ENCODE measurements at places on chromosomes 12 and 14.
A peak's percentile ranks its signal among the peaks of the same experiment; 100 is the strongest.

GRCh38 chr14:75307700-75308379, 29.2 kb downstream of the FOS start:
- no peaks in the 10 kb centered on the region for H3K27me3 ChIP-seq
- peaks cover 3% of the 10 kb centered on the region for H3K4me1 ChIP-seq

DNA sequence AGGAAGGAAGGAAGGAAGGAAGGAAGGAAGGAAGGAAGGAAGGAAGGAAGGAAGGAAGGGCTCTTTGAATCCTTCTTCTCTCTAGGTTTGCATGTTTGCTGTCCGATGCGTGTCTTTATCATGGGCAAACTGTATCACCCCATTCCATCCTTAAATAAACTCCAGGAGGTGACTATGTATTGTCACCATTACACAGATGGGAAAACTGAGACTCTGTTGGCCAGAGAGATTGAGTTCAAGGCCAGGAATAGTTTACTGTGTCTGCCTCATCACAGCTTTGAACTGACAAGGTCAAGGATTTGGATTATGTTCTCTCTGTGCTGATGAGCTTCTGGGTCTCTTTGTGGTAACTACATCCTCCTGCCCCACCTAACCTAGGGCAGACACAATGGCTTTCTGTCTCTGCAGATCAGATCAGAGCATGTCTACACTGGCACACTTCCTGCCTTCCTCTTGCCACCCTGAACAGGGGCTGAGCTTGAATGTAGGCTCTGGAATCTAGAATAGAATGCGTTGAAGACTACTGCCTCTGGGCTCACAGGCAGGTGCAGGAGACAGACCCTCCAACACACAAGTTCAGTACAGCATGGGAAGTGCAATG, 78.9 kb upstream of the MAP1LC3B2 start:
- no peaks in the 10 kb centered on the region for H3K36me3 ChIP-seq
- no peak overlapping the region for H3K27ac ChIP-seq
- no peak for DNase-seq
- H3K27me3 ChIP-seq, result peaks cover 2% of the 10 kb centered on the region
- H3K4me3 ChIP-seq, result no peak overlapping the region
- H3K4me1 ChIP-seq, result no peaks in the 10 kb centered on the region

- no peaks in the 10 kb centered on the region for H3K36me3 ChIP-seq
- H3K27ac ChIP-seq, result no peak overlapping the region
- no peak for DNase-seq
- peaks cover 7% of the 10 kb centered on the region for H3K27me3 ChIP-seq
These were observed 108.4 kb downstream of the SINHCAF start for GRCh38 chr12:31217356-31218130.

DNA sequence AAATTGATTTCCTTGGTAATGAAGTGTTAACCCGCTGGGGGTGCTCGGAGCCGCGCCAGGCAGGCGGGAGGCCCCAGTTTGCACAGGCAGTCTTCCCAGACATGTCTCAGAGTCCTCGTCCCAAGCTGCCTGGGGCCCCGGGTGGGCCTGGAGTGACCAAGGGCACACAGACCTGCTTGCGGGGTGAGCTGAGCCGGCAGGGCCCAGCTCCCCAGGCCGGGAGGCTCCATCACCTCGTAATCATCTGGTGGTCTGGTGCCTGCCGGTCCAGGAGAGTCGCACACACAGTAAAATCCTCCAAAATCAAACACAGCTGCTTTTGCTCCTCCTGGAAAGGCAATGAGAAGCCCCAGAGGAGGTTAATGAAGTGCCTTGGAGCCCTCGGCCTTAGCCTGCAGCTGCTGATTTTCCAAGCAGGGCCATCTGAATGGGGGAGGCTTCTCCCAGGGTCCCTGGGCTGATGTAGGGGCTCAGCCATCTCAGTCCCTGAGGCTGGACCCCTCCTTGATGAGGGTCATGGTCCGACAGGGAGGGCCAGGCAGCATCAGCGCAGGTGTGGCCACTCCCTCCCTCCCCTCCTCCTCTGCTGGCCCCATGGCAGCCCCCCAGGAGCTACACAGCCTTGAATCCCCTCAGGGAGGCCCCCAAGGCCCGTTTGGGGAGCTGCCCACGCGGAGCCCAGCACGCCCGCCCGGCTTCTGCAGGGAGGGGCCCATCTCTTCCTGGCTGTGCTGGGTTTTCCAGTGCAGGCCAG, 39.4 kb upstream of the FBRSL1 start:
- no peaks in the 10 kb centered on the region for H3K27me3 ChIP-seq
- H3K27ac ChIP-seq, result no peak overlapping the region
- no peaks in the 10 kb centered on the region for H3K4me1 ChIP-seq
- no peak for DNase-seq
- H3K4me3 ChIP-seq, result no peak overlapping the region

- DNase-seq, result peak; percentile 95
- H3K36me3 ChIP-seq, result no peaks in the 10 kb centered on the region
- peak overlapping the region; percentile 88 for H3K27ac ChIP-seq
- H3K4me1 ChIP-seq, result peaks cover 36% of the 10 kb centered on the region
These were observed 5.9 kb upstream of the APOLD1 start for GRCh38 chr12:12779529-12779928.

GRCh38 chr12:57767876-57768275, 998 bp upstream of the CYP27B1 start:
- H3K27ac ChIP-seq, result no peak overlapping the region
- DNase-seq, result no peak
- H3K27me3 ChIP-seq, result peaks cover 35% of the 10 kb centered on the region
- H3K4me3 ChIP-seq, result no peak overlapping the region
- H3K36me3 ChIP-seq, result peaks cover 2% of the 10 kb centered on the region
- H3K4me1 ChIP-seq, result peaks cover 26% of the 10 kb centered on the region

DNA sequence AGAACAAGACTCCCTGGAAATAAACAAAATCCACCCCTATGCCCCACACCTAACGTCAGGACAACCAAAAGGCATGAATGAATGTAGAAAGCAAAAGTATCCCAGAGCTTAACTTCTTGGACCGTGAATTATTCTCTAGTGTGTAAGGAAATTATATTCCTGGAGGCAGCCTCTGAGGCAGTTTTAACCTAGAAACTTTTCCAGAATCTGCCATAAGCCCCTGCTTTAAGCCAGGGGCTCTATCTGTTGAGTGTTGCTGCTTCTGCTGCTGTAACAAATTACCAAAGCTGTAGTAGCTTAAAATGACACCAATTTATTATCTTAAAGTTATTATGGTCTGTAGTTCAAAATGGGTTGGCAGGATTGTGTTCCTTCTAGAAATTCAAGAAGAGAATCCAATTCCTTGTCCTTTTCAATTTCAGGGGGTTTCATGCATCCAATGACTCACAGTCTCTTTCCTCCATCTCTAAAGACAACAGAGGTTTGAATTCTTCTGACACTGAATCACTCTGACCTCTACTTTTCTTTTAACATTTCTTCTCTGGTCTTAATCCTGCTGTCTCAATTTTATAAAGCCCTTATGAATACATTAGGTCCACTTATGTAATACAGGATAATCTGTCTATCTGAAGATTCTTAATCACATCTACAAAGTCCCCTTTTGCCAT, 242.7 kb downstream of the ATXN7L3B start:
- no peaks in the 10 kb centered on the region for H3K36me3 ChIP-seq
- H3K27ac ChIP-seq, result peak overlapping the region; percentile 29
- H3K4me3 ChIP-seq, result no peak overlapping the region
- no peaks in the 10 kb centered on the region for H3K27me3 ChIP-seq
- H3K4me1 ChIP-seq, result peaks cover 21% of the 10 kb centered on the region

DNA sequence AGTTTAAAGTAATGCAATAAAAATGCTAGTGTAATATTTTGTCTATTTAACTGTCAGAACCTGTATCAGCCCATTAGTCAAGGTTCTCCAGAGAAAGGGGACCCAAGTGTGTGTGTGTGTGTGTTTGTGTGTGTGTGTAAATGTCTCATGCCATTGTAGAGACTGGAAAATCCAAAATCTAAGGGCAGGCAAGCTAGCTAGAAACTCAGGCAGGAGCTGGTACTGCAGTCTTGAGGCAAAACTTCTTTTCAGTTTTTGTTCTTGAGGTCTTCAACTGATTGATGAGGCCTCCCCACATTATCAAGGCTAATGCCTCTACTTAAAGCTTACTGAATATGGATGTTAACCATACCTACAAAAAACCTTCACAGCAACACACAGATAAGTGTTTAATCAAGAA, 126.7 kb downstream of the PRKD1 start:
- H3K4me3 ChIP-seq, result no peak overlapping the region
- H3K4me1 ChIP-seq, result no peaks in the 10 kb centered on the region
- H3K27ac ChIP-seq, result no peak overlapping the region
- H3K36me3 ChIP-seq, result no peaks in the 10 kb centered on the region

- H3K4me3 ChIP-seq, result no peak overlapping the region
- no peaks in the 10 kb centered on the region for H3K27me3 ChIP-seq
- DNase-seq, result peak; percentile 54
These were observed 37.0 kb downstream of the RASAL1 start for GRCh38 chr12:113098441-113099028.

DNA sequence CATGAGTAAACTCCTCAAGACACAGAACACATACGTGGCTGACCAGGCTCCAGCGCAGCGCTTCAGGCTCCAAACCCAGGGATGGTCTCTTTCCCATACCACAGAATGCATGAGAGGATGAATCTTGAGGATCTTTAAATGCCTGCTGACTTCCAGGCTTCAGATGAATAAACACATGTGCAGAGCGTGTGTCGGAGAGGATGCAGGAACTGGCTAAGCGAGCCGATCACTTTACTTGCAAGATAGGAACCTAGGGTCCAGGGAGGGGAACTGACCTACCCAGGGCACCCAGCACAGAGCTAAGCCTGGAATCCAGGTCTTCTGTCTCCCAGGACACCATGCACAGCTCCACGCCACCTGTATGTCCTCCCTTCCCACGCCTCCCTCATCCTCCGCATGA, 209.8 kb downstream of the BCL11B start:
- no peak overlapping the region for H3K27ac ChIP-seq
- DNase-seq, result no peak
- H3K4me1 ChIP-seq, result no peaks in the 10 kb centered on the region
- no peak overlapping the region for H3K4me3 ChIP-seq

GRCh38 chr12:30614031-30614430, 81.6 kb downstream of the IPO8 start:
- no peaks in the 10 kb centered on the region for H3K36me3 ChIP-seq
- H3K4me3 ChIP-seq, result no peak overlapping the region
- peaks cover 13% of the 10 kb centered on the region for H3K4me1 ChIP-seq
- no peak for DNase-seq
- peak overlapping the region; percentile 49 for H3K27ac ChIP-seq
- no peaks in the 10 kb centered on the region for H3K27me3 ChIP-seq

GRCh38 chr14:24465368-24465767, 22.8 kb upstream of the SDR39U1 start:
- no peak overlapping the region for H3K27ac ChIP-seq
- H3K4me3 ChIP-seq, result no peak overlapping the region
- H3K27me3 ChIP-seq, result no peaks in the 10 kb centered on the region
